MG63 (cell line): ENCODE measurements at places on chromosomes 11 and 22.

DNA sequence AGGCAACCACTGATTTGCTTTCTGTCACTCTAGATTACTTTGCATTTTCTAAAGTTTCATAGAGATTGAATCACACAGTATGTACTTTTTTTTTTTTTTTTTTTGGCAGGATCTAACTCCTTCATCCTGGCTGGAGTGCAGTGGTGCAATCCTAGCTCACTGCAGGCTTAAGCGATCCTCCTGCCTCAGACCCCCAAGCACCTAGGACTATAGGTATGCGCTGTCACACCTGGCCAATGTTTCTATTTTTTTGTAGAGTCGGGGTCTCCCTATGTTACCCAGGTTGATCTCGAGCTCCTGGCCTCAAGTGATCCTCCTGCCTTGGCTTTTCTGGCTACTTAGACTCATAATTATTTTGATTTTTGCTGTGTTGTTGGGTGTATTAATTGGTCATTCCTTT, 294.6 kb upstream of the CTSC start:
- DNase-seq: no peak

GRCh38 chr22:44526779-44527126, 28.7 kb upstream of the RTL6 start:
- DNase-seq: no peak

DNA sequence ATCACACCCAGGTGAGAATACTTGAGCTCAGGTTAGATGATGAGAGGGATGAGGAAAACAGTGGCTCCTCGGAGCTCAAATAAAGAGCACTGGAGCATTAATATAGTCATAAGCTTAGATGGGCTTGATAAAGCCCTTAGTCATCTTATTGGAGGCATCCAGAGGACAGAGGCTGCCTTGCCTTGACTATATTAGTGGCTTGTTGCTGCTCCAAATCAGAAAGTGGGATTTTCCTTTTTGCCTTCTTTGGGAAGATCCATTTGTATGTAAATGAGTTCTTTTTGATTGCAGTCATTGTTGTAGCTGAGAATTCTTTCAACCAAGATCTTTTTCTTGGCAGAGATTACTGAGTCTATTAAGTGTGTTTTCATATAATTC, 18.9 kb downstream of the ADM start:
- no peak for DNase-seq

DNA sequence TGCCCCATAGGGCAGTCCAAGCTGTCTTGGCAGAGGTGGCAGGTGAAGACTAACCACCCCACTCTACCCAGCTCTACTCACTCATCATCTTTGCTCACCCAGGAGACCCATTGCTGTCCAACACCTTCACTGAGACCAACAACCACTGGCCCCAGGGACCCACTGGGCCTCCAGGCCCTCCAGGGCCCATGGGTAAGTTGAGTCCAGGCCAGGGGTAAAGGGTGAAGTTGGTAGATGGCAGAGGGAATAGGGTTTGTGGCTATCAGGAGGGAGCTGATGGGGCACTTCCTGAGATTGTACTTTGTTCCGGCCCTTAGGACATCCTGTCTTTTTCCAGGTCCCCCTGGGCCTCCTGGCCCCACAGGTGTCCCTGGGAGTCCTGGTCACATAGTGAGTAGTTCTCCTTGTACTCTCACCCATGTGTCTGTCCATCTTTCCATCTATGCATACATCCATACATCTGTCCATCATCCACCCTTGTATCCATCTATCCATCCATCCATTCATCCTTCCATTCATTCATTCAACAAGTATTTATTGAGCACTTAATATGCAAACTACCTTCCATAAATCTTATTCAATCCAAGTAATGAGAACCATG, 27.7 kb downstream of the EMID1 start:
- no peak for DNase-seq

- DNase-seq: no peak
Measured at GRCh38 chr11:37040921-37041320, 442.9 kb upstream of the RAG2 start.

DNA sequence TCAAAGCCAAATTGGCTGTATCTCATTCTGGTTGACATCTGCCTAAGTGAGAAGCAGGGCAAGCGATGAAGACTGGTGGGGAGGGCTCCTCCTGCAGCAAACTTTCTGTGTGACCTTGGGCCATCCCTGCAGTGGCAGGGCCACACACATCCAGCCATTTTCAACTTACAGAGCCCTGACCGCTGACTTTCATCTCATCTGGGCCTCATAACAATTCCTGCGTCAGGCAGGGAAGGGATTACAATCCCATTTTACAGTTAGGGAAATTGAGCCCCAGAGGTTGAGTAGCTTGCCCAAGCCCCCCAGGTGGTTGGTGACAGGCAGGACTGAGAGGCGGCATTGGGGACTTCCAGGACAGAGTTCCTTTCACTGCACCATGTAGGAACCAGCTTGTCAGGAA, 21.9 kb downstream of the TPBGL start:
- no peak for DNase-seq
